ENCODE measurements at places on chromosomes 6 and 20.

- DNase-seq, result no peak
These were observed 69.7 kb upstream of the SCP2D1 start for GRCh38 chr20:18743665-18744440.

DNA sequence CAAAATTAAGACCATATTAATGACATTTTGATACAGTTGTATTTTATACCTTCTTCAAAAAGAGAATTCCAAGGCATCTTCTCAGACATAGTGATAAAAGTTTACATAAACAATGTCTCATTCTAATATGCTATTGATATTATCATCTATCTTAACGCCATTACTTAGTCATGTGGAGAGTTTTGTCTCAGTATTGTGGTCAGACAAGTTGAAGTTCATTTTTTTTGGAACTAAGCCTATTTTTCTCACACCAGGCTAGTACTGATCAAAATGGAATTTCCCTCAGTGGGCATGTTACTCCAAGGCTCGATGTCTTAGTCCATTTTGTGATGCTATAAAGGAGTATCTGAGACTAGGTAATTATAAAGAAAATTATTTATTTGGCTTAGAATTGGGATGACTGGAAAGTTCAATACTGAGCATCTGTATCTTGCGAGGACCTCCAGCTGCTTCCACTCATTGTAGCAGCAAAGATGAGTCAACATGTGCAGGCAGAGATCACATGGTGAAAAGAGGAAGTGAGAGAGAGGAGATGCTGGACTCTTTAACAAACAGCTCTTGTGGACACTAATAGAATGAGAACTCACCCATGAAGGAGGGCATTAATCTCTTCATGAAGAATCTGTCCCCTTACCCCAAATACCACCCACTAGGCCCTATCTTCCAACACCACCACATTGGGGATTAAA is 825.5 kb upstream of the MANEA start:
- no peak for DNase-seq

- DNase-seq, result no peak
These were observed 77.1 kb upstream of the MRPS10 start for GRCh38 chr6:42294759-42295158.

DNA sequence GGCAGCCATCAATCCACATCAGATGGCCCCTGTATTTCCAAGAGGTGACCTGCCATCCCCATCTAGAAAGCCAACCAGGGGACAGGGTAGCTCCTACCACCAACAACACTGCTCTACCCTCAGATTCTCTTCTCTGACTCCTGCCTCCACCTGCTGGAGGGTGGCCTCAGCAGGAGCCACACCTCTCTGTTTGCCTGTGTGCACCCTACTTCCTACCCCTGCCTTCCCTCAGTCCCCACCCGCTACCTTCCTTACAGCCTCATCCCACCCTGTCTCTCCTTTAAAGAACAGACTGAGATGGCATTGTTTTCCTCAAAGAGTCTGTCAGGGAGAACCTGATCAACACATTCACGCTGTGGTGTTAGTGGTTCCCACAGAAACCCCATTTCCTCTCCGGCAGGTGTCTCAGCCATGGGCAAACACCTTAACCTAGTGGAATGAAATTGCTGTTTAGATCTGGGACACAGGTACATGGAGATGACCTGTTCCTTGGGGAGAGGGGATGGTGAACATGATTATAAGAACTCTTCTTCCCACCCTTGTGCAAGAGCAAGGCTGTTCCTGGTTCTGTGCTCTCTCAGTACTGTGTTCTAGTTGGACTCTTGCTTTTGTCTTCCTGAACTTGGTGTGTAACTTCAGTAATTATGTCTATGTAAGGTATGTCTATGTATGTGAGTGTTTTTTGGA is 1.8 kb downstream of the ENTPD6 start:
- peak; percentile 33 for DNase-seq

GRCh38 chr6:25481267-25481666 is 170.7 kb upstream of the SCGN start:
- no peak for DNase-seq

- DNase-seq, result no peak
These were observed 299.3 kb downstream of the NRN1 start for GRCh38 chr6:5707281-5708045.

DNA sequence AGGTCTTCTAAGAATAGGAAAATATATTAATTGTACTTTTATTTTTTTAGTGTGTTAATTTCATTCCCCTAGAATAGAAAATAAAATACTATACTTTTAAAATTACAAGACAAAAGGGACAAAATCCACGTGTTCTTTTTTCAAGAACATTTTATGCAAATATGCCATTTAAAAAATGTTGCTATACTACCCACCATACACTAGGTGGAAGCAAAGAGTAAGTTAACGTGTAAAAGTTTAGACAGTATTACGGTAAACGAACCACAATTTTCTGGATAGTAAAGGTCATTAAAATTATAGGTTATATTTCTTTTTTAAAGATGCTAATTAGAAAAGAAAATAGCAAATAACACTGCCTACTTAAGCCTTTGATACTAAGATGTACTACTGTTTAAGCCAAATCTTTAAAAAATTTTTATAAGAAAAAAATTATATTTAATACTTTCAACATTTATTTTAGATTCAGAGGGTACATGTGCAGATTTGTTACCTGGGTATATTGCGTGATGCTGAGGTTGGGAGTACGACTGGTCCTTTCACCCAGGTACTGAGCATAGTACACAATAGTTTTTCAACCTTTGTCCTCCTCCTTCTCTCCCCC is 287.6 kb downstream of the PHF3 start:
- peak; percentile 42 for DNase-seq

- DNase-seq, result no peak
These were observed 30.0 kb downstream of the SNHG17 start for GRCh38 chr20:38405132-38405531.

- peak; percentile 36 for DNase-seq
These were observed 343.8 kb upstream of the MMS22L start for GRCh38 chr6:97626671-97627441.

DNA sequence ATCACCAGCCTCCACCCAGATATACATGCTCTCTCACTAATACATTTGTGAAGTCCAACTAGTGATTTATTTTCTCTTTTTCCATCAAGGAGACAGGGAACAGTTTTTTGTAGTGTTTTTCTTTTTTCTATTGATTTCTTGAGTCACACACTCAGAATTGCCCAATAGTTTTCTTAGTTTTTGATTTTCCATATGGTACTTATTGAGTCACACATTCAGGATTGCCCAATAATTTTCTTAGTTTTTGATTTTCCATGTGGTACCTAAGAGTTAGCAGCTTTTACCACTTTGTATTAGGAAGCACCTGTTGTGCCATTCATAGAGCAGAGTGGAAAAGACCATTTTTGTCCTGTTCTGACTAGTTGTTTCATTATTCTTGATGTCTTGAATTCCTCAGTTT is 1268.8 kb downstream of the EPHA7 start:
- no peak for DNase-seq

DNA sequence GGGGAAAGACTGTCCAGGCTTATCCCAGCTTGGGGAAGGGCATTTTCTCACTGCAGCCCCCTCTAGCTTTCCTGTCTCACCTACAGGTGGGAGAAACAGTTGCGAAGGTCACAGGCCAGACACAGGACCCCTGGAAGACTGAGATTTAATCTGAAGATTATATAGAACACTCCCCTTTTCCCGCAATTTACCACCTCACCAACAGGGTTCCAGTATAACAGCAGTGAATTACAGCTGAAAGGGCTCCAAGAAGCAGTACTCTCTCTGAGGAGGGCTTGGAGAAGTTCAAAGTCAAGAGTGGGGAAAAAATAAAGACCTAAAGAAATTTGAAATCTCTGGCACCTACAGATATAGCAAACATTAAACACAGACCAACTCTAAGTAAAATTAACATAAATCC is 111.9 kb downstream of the ANKRD60 start:
- DNase-seq, result no peak

Measured in NCI-H345 (cell line).